ENCODE measurements at places on chromosomes 11 and 22.

DNA sequence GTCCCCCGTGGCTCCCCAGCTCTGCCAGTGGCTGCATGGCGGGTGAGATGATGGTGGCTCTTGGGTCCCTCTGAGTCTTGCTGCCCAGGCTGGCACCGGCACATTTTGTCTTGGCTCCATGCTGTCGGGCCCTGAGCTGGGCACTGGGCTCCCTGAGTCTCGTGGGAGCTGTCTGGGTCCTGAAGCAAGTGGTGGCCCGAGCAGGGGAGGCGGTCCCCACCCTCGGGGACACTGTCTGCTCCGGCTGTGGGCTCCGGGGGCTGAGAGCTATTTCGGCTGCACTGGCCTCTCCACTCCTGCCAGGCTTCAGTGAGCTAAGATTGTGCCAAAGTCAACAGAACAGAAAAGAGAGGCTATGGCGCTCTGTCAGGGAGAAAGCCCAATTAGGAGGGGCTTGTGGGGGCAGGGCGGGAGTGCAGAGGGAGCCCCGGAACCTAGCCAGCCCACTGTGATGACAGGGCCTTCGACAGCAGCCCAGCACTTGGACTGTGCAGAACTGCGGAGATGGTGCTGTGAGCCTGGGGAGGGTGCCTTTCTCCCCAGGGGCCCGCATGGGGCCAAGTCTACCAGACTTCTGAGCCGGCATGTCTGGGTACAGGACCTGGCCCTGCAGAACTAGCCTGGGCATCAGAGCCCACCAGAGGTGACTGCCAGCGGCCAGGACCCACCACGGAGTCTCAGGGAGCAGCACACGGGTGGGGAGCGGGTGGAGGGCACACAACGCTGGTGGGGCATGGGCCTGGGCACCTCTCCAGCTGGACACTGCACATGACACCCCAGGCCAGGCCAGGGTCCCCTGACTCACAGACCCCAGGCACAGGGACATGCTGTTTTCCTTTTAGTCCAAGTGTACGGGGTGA, 38.0 kb downstream of the RTN4R start:
- DNase-seq = no peak

- no peak for DNase-seq
Measured at GRCh38 chr22:25068707-25069106, 116.2 kb downstream of the KIAA1671 start.

- DNase-seq = no peak
Measured at GRCh38 chr11:103928040-103928801, 108.2 kb upstream of the DDI1 start.

- no peak for DNase-seq
Measured at GRCh38 chr11:125626288-125626950, 1.5 kb downstream of the CHEK1 start.

DNA sequence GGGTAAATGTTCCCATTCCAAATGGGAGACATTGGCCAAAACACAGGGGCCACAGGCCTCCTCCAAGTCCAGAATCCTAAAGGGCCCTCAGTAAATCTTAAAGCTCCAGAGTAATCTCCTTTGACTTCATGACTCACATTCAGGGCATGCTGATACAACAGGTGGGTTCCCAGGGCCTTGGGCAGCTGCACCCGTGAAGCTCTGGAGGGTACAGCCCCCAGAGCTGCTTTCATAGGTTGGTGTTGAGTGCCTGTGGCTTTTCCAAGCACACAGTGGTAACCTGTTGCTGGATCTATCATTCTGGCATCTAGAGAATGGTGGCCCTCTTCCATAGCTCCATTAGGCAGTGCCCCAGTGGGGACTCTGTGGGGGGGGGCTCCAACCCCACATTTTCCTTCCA, 54.0 kb downstream of the NELL1 start:
- DNase-seq = no peak

DNA sequence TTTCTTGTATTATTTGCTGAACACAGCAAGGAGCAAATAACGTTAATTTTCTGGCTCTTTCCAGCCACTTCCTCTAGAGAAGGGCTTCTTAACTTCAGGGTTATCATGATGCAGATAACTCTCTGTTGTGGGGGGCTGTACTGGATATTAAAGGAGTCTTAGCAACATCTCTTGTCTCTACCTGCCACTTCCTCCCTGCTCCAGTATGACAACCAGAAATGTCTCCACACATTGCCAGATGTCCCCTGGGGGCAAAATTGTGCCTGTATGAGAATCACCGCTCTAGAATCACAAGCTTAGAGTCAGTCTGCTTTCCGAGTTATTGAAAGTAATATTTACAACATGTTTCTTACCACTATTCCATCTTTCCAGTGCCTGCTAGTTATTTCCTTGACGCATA, 6.8 kb downstream of the JRKL start:
- DNase-seq = no peak

GRCh38 chr11:117885777-117886176, 9.3 kb upstream of the FXYD6 start:
- DNase-seq = no peak

- no peak for DNase-seq
Measured at GRCh38 chr11:14359501-14360031, 583 bp upstream of the RRAS2 start.

GRCh38 chr11:11513422-11513821, 108.4 kb downstream of the GALNT18 start:
- DNase-seq = no peak

- DNase-seq = no peak
Measured at GRCh38 chr11:86524620-86525352, 147.6 kb downstream of the ME3 start.

GRCh38 chr11:4370166-4370565, 2.0 kb upstream of the OR52B4 start:
- DNase-seq = no peak

GRCh38 chr11:134751031-134751585, 339.1 kb upstream of the B3GAT1 start:
- no peak for DNase-seq

DNA sequence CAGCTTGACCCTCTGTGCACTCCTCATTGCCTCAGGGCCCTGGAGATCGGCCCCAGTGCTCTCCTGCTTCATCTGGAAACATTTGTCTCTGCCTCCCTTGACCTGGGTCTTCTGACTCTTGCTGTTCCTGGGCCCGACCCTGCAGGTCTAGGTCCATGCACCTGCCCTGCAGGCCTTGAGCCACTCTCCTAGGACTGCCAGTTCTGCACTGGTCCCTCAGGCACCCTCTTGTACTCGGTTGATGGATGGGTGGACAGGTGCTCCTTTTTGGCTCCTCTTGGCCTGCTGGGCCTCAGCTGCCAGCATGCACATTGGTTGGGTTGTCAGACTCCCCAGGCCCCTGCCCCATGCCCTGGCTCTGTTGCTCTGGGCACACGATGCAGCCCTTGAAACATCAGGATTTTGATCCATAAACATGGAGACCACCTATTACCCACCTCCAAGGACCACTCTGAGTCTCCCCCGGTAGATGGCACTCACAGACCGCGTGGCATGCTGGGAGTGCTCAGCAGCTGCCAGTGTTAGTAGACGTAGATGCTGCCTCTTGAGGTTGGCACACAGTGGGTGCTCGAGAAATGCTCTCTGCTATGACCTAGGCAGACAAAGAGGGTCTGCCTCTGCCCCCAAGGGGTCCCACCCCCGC, 20.2 kb upstream of the ACR start:
- no peak for DNase-seq

GRCh38 chr22:37412495-37413250, 14.6 kb downstream of the ELFN2 start:
- DNase-seq = no peak

Measured in stimulated activated CD8-positive, alpha-beta memory T cell treated with anti-CD3 and anti-CD28 coated beads, Interleukin-12 subunit alpha, Interleukin-12 subunit beta, amount 100 ng/mL, for 4 hours (primary cell).